ENCODE measurements at places on chromosomes 7 and 10. TPM values are rescaled to one million over a fixed set of nuclear protein-coding genes. Genes with fewer than 3 reads are reported as not detected.

GRCh38 chr10:114083040-114083439, 39.4 kb downstream of the ADRB1 start:
- no peaks in the 10 kb centered on the region for H3K36me3 ChIP-seq
- no peaks in the 10 kb centered on the region for H3K4me1 ChIP-seq
- no peak for DNase-seq
- no peak overlapping the region for H3K27ac ChIP-seq
- H3K27me3 ChIP-seq, result no peaks in the 10 kb centered on the region

DNA sequence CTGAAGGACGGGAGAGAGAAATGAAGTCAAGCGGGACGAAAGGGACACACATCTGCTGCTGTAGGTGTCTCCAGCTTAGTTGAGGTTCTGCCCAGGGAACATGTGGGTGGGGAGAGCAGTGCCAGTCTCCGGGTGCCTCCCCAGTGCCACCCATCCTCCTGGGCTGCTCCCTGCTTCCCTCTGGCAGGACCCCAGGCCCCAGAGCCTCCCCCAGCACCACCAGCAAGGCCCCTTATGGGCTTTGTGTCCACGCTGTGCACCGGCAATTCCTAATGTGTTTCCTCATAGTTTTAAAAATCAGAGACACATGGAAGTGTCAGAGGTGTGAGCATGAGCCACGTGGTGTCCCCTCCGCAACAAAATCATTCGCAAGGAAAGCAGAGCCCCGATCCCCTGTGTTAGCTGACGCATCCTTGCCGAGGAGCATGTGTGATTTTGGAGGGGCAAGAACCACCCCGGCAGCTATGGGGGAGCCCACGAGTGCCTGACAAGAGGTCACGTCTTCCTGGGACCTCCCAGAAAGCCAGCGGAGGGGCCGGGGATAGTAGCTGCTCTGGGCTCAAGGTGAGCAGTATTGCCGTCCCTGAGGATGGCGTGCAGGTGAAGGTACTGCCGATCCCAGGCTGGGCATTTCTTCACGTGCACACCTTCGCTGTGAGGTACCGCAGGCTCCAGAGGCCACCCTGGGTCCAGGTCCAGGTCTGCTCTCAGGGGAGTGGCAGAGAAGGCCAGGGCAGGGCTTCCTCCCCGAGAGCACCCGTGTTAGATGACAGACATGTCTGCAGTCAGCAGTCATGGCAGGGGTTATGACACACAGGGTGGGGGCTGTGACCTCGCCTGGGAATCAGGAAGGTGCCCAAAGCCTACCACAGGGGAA, 448.2 kb upstream of the FOXK1 start:
- no peak overlapping the region for H3K4me3 ChIP-seq
- no peak overlapping the region for H3K27ac ChIP-seq
- H3K36me3 ChIP-seq, result no peaks in the 10 kb centered on the region
- H3K4me1 ChIP-seq, result no peaks in the 10 kb centered on the region

DNA sequence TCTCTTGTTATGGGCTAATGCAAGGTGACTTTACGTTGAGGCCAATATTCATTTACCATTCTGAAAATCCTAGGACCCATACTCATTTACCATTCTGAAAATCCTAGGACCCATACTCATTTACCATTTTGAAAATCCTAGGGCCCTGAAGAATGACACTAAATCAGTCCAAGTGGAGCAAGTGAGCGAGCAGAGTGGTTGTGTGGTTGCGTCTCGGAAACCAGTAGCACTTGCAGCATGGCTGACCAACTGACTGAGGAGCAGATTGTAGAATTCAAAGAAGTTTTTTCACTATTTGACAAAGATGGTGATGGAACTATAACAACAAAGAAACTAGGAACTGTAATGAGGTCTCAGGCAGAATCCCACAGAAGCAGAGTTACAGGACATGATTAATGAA, 6.9 kb downstream of the SAR1A start:
- DNase-seq, result no peak
- H3K4me3 ChIP-seq, result no peak overlapping the region
- H3K27ac ChIP-seq, result no peak overlapping the region
- H3K4me1 ChIP-seq, result no peaks in the 10 kb centered on the region
- H3K27me3 ChIP-seq, result no peaks in the 10 kb centered on the region
- H3K36me3 ChIP-seq, result peaks cover 2% of the 10 kb centered on the region

- H3K27ac ChIP-seq, result no peak overlapping the region
- no peak for DNase-seq
- H3K4me1 ChIP-seq, result no peaks in the 10 kb centered on the region
- H3K36me3 ChIP-seq, result no peaks in the 10 kb centered on the region
- no peak overlapping the region for H3K4me3 ChIP-seq
Measured at GRCh38 chr7:69577221-69577620, 21.1 kb upstream of the AUTS2 start.

GRCh38 chr7:107118109-107118900, 50.5 kb upstream of the HBP1 start:
- peaks cover 4% of the 10 kb centered on the region for H3K4me1 ChIP-seq
- H3K27ac ChIP-seq, result no peak overlapping the region
- H3K27me3 ChIP-seq, result no peaks in the 10 kb centered on the region

DNA sequence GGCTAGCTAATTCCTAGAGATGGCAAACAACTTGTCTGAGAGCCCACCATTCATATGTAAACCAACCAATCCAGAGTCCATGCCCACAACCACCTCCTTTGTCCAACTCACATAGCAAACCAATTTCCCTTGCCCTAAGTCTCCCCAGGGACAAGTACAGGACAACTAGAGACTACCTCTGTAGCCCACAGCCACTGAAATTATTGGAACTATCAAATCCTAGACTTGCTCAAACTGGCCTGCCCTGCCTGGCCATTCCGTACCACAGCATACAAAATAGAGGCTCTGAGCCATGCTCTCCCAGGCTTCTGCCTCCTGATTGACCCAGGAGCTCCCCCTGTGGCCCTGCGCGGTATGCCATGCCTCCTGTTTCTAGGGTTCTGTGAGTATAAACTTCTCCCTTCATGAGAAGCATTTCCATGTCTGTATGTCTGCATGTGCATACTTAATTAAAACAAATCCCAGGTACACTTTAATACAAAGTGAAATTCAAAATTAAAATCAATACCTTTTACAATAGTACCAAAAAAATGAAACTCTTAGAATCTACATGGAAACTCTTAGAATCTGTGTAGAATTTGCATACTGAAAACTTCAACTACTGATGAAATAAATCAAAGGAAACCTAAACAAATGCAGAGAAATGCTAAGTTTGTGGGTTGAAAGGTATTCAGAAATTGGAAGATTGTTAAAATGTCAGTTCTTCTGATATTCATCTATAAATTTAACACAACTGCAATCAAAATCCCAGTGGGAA, 4.0 kb upstream of the HECW1 start:
- H3K4me3 ChIP-seq, result no peak overlapping the region
- H3K4me1 ChIP-seq, result peaks cover 3% of the 10 kb centered on the region

- H3K27ac ChIP-seq, result peak overlapping the region; percentile 95
- DNase-seq, result peak; percentile 55
- peak overlapping the region; percentile 83 for H3K4me3 ChIP-seq
- peaks cover 4% of the 10 kb centered on the region for H3K36me3 ChIP-seq
Measured at GRCh38 chr10:30436191-30436611, 2.2 kb downstream of the MAP3K8 start.

GRCh38 chr7:127588697-127589482, 679 bp downstream of the ARF5 start:
- no peaks in the 10 kb centered on the region for H3K27me3 ChIP-seq
- DNase-seq, result peak; percentile 49
- peaks cover 3% of the 10 kb centered on the region for H3K4me1 ChIP-seq

DNA sequence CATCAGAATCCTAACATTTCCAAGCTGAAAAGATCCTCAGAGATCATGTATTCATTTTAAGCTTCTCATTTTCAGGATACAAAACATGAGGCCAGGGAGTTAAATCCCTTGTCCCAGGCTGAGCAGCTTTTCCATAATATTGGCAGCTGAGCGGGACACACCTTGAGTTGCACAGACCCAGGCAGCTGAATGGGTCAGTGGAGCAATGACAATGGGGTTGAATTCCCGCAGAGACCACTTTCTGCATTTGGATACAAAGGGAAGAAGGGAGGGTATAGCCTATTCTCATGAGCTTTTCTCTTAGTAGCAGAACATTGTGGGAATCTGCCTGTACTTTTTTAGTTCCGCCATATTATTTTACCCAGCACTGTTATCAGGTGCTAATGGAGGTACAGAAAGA, 49.5 kb downstream of the PRR15 start:
- peaks cover 2% of the 10 kb centered on the region for H3K4me1 ChIP-seq
- H3K4me3 ChIP-seq, result no peak overlapping the region
- no peaks in the 10 kb centered on the region for H3K36me3 ChIP-seq
- no peak overlapping the region for H3K27ac ChIP-seq
- DNase-seq, result no peak
- no peaks in the 10 kb centered on the region for H3K27me3 ChIP-seq

- H3K27ac ChIP-seq, result no peak overlapping the region
- H3K36me3 ChIP-seq, result no peaks in the 10 kb centered on the region
- no peak for DNase-seq
- H3K27me3 ChIP-seq, result no peaks in the 10 kb centered on the region
- no peaks in the 10 kb centered on the region for H3K4me1 ChIP-seq
Measured at GRCh38 chr7:5462216-5462615, 38.6 kb upstream of the TNRC18 start.

DNA sequence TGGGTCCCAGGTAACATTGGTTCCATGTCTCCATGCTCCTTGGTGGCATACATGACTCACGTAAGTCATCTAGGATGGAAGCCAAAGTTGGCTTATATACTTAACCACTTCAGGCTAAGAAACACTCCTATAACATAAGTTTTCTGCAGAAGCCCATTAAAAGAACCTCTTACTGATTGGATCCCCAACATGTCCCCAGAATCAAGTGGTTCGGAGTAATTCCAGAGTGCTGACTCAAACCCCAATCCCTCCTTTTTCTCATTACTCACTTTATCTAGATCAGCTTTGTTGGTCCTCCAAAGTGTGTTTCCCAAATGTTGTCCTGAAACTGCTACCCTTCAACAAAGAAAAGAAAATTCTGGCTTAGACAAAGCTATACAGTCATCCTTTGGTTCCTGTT, 10.1 kb upstream of the ATOH7 start:
- H3K36me3 ChIP-seq, result no peaks in the 10 kb centered on the region
- no peak overlapping the region for H3K4me3 ChIP-seq
- no peaks in the 10 kb centered on the region for H3K4me1 ChIP-seq

GRCh38 chr7:75870557-75871161, 8.2 kb upstream of the RHBDD2 start:
- H3K4me3 ChIP-seq, result no peak overlapping the region
- DNase-seq, result no peak
- no peaks in the 10 kb centered on the region for H3K27me3 ChIP-seq
- no peak overlapping the region for H3K27ac ChIP-seq
- no peaks in the 10 kb centered on the region for H3K36me3 ChIP-seq

DNA sequence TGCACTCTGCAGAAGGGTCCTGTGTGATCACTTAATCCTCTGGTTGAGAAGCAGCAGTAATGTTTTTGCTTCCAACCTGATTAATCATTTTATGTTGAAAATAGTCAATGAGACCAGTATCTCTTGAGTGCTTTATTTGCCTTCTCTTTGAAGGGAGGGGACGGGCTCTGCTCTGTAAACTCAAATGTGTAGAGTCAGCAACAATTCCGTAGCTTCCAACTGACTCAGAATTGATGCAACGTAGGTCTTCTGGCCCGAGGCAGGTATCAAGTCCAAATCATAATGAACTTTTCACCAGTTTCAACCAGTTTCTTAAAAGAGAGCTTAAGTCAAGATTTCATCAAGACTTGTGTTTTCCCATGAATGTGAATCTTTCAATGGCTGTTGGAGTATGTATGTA, 26.3 kb downstream of the GUSB start:
- H3K27ac ChIP-seq, result no peak overlapping the region
- no peaks in the 10 kb centered on the region for H3K27me3 ChIP-seq
- H3K4me3 ChIP-seq, result no peak overlapping the region
- no peaks in the 10 kb centered on the region for H3K4me1 ChIP-seq

DNA sequence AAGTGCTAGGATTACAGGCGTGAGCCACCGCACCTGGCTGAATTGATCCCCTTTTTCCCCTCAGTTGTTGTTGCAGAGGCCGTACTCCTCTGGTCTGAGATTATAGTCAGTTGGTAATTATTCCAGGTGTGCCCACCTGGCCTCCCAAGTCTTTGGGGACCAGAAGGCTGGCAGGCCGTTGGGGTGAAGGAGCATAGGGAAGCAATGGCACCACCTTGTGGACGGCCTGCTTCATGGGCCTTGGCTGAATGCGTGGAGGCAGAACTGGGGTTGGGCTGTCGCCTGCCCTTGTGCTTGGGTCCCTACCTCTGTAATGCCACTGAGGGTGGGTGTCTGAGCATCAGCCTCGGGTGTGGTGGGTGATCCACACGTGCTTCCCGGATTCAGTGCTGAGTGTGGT, 125.7 kb downstream of the RGS10 start:
- H3K27me3 ChIP-seq, result no peaks in the 10 kb centered on the region
- H3K4me1 ChIP-seq, result peaks cover 32% of the 10 kb centered on the region
- H3K4me3 ChIP-seq, result no peak overlapping the region
- no peak overlapping the region for H3K27ac ChIP-seq
- DNase-seq, result peak; percentile 63

DNA sequence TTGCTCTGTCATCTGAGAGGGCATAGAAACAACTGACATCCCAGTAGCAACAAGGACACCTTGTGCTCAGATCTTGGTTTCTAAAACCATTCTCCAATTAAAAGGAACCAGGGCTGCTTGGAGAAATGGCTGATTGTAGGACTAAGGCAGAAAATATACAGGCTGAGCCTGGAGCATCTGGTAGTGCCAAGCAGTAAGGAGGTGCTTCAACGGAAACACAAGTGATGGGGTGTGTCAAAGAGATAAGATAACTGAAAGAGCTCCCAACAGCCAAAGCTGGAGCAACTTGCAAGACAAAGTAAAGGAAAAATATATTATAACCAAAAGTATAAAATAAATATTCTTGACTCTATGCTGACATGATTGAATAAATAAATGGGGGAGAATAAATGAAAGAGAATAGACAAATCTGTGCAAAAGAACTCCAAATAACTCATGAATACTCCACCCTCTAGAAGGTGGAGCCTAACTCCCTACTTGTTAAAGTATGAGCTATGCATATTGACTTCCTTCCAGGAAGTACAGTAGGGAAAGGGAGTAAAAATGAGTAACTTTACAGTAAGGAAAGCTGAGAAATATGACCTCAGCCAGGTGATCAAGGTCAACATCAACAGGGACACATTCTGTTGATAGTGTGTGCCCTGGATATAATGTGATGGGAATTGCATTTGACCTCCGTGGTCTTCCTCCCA, 162.4 kb downstream of the NOC3L start:
- H3K36me3 ChIP-seq, result no peaks in the 10 kb centered on the region
- H3K4me1 ChIP-seq, result no peaks in the 10 kb centered on the region
- no peak for DNase-seq
- no peak overlapping the region for H3K4me3 ChIP-seq
- H3K27ac ChIP-seq, result no peak overlapping the region

- DNase-seq, result no peak
- H3K36me3 ChIP-seq, result no peaks in the 10 kb centered on the region
- no peak overlapping the region for H3K27ac ChIP-seq
Measured at GRCh38 chr10:84798312-84798711, 469.9 kb downstream of the CCSER2 start.

The OR6V1 gene
- not detected for polyA plus RNA-seq

The LRRC61 gene
- polyA plus RNA-seq, result 0.10 TPM

The GATA3 gene
- 0.02 TPM for polyA plus RNA-seq

The NEURL1 gene
- polyA plus RNA-seq, result 0.12 TPM

The UROS gene
- 54.4 TPM for polyA plus RNA-seq

The BNIP3 gene
- polyA plus RNA-seq, result 64.4 TPM

The AKR1D1 gene
- not detected for polyA plus RNA-seq

Data from fibroblast of lung (primary cell).